Ovary (tissue), 10 donors: ENCODE measurements at places on chromosomes 16 and 17. TPM values are rescaled to one million over a fixed set of nuclear protein-coding genes. Genes with fewer than 3 reads are reported as not detected.
A peak's percentile ranks its signal among the peaks of the same experiment; 100 is the strongest.

GRCh38 chr17:36532435-36532975, 2.2 kb downstream of the MYO19 start:
- peaks cover 4% of the 10 kb centered on the region for H3K4me1 ChIP-seq
- no peak for DNase-seq
- no peaks in the 10 kb centered on the region for H3K27me3 ChIP-seq
- no peak overlapping the region for H3K27ac ChIP-seq

- H3K27ac ChIP-seq, result no peak within 1 kb of the TSS
- DNase-seq, result peak; percentile 33
- H3K4me1 ChIP-seq, result no peaks in the 10 kb centered on the region
- no peaks in the 10 kb centered on the region for H3K27me3 ChIP-seq
Measured at GRCh38 chr17:76240461-76241203, at the start of gene RNF157. Gene RNF157, minus strand, starts transcription at chr17:76240493. Its CDS starts 253 bp downstream, at chr17:76240240.

The NPIPA8 gene
- 1.1 TPM for total RNA-seq

DNA sequence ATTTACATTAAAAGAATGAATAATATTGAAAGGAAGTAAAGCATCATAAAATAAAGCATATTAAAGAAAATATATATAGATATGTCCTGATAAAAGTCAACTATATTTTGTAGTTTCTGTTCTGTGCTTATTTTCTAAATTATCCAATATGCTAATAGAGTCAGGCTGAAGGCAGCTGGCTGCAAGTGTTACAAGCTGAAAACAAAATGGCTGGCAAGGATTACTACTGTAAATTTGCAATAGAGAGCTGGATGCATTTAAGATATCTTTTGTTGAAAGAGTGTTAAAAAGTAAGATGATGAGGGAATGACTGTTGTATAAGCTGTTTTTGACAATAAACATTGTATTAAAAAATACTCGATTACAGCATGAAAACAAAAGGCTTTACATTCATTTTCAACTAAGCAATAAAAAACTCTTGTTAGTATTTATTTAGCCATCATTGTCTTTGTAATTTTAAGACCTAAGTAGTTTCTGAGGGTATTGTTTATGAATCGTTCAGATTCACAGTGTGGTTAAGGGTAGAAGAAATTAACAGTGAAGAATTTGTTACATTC, 76.3 kb downstream of the TANC2 start:
- H3K36me3 ChIP-seq, result no peaks in the 10 kb centered on the region
- H3K27ac ChIP-seq, result no peak overlapping the region
- peaks cover 1% of the 10 kb centered on the region for H3K4me1 ChIP-seq
- DNase-seq, result no peak

DNA sequence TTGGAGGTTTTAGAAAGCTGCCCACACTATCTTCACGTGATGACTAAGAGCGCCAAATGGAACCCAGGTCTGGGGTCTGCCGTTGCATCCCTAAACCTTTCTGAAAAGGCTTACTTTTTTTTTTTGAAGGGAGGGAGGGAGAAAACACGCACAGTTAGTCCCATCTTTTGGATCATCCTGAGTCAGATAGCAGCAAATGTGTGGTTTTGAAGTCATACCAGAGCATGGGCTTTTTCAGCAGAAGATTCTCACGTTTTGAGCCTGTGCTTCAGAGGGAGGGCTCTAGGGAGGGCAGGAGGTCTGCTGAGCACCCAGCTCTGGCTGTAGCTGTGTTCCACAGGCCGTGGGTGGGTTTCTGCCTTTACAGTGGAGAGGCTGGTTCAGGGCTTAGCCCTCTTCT, 194.7 kb downstream of the SNX29 start:
- H3K27ac ChIP-seq, result no peak overlapping the region
- DNase-seq, result no peak
- no peaks in the 10 kb centered on the region for H3K27me3 ChIP-seq
- no peak overlapping the region for H3K4me3 ChIP-seq

The SPIRE2 gene
- total RNA-seq, result 28.7 TPM

The KCNJ12 gene
- 0.40 TPM for total RNA-seq

DNA sequence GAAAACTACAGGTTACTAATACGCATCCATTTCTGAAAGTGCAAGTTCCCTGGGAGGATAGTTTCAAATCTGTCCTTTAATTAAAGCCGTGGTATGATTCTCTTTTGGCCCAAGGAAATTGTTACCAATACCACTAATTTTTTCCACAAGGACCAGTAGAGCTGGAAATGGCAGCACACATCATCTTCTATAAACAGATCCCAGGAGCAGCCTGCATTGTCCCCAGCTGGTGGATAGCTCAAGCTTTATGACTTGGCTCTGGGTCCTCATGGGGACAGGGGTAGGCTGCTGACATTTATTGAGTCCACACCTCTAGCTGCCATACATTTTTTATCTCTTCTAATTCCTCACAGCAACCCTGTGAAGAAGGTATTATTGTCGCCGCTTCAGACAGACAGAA, 35.8 kb upstream of the BHLHA9 start:
- H3K4me1 ChIP-seq, result no peaks in the 10 kb centered on the region
- no peak overlapping the region for H3K4me3 ChIP-seq
- H3K36me3 ChIP-seq, result no peaks in the 10 kb centered on the region
- no peaks in the 10 kb centered on the region for H3K27me3 ChIP-seq

DNA sequence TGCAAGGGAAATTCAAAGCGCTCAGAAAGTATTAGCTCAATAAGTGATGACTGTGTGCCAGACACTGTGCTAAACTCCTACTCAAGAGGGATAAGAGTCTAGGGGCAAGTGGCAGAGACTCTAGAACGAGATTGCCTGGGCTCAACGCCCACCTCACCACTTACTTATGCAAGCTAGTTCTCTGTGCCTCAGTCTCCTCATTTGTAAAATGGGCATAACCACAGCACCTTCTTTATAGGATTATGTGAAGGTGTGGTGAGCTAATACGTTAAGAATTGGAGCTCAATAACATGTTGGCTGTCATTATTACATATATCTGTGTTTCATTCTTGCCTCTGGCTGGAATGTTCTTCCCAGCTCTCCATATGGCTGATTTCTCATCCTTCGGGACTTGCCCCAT, 15.4 kb downstream of the DEXI start:
- no peak for DNase-seq
- H3K27ac ChIP-seq, result no peak overlapping the region
- no peaks in the 10 kb centered on the region for H3K27me3 ChIP-seq
- no peaks in the 10 kb centered on the region for H3K36me3 ChIP-seq

DNA sequence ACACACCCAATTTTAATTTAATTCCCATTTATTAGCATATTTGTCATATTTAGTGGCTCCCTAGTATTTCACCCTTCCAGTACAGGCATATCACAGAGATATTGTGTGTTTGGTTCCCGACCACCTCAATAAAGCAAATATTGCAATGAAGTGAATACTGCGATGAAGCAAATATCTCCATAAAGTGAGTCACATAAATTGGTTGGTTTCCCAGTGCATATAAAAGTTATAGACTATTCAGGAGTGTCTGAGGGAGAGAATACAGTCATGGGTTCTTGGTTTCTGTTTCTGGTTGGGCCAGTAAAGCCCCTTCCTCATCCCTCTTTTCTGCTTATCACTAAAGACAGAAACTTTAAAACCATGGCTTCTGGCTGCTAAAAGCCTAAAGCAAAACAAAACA, 295.4 kb upstream of the AXIN2 start:
- no peak for DNase-seq
- no peaks in the 10 kb centered on the region for H3K36me3 ChIP-seq
- H3K27ac ChIP-seq, result no peak overlapping the region
- H3K27me3 ChIP-seq, result peaks cover 3% of the 10 kb centered on the region

DNA sequence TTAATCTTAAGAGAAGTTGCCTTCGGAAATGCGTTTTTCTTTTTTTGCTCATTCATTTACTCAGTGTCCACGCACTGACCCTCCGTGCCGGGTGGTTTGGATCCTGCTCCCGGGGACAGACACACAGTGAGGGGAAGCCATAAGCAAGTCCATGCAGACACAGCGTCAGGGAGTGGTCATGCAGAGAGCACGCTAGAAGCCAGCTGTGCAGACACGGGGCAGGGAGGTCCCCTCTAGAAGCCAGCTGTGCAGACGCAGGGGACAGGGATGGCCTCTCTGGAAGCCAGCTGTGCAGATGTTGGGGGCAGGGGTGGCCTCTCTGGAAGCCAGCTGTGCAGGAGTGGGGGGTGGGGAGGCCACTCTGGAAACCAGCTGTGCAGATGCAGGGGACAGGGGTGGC, 4.8 kb downstream of the GAA start:
- H3K27me3 ChIP-seq, result no peaks in the 10 kb centered on the region
- no peak overlapping the region for H3K27ac ChIP-seq
- H3K4me3 ChIP-seq, result no peak overlapping the region
- peak; percentile 24 for DNase-seq
- no peaks in the 10 kb centered on the region for H3K36me3 ChIP-seq

The KRT15 gene
- total RNA-seq, result 0.36 TPM

DNA sequence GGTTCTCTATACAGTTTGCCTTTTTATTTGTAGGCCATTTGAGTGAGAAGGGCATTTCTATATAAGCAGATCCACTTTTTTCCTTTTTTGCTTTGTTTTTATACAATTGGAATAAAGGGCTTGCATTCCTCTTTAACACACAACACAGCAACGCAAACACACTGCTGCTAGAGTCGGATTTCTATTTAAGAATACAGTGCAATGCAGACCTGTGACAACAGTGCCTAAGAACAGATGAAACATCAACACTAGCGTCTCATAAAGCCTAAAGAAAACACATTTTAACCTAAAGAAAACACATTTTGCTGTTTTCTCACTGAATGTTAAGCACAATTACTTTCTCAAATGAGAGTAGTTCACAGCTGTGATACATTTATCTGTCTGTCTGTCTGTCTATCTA, 1141.1 kb downstream of the CDH11 start:
- no peak overlapping the region for H3K4me3 ChIP-seq
- no peaks in the 10 kb centered on the region for H3K36me3 ChIP-seq
- H3K27me3 ChIP-seq, result no peaks in the 10 kb centered on the region

The CFAP52 gene
- total RNA-seq, result 0.45 TPM

DNA sequence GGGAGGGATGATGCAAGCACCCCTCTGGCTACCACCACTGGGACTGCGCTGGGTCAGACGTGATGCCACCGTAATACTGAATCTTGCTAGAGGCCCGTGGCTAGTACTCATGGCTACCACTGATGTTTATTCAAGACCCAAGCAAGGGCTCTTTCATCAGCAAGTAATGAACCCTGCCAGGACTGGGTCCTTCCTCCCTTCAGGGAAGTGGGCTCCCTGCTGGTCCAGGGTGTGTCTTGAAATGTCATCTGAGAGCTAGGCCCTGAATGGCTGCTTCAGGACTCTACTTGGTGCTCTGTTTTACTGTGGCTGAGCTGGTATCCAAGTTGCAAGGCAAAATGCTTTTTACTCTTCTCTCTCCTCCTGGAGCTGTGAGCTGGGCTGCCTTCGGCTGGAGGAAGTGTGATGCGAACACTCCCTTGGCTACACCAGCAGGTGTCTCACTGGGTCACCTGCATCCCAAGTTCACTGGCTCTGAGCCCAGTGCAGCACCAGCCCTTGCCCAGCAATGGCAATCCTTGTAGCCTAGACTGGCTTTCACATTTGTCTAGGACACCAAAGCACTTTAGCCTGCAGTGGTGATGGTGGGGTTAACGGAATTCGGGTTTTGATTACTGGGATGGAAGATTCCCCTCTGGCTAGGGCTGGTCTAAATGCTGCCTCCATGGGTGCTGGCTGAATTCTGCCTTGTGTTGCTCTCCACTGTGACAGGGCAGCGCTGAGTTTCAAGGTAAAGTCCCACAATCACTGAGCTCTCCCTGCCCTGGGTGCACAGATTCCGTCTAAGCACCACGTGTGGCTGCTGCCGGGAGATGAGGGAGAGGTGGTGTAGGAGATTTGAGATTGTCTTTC, 98.6 kb downstream of the USP22 start:
- H3K4me1 ChIP-seq, result no peaks in the 10 kb centered on the region
- H3K4me3 ChIP-seq, result no peak overlapping the region
- no peak overlapping the region for H3K27ac ChIP-seq

The KRTAP4-5 gene
- total RNA-seq, result not detected

GRCh38 chr16:75488322-75488721, 6.9 kb downstream of the CHST6 start:
- no peak for DNase-seq
- no peak overlapping the region for H3K27ac ChIP-seq
- no peaks in the 10 kb centered on the region for H3K4me1 ChIP-seq
- no peak overlapping the region for H3K4me3 ChIP-seq
- no peaks in the 10 kb centered on the region for H3K27me3 ChIP-seq

- H3K36me3 ChIP-seq, result no peaks in the 10 kb centered on the region
- peaks cover 2% of the 10 kb centered on the region for H3K4me1 ChIP-seq
- no peak overlapping the region for H3K27ac ChIP-seq
Measured at GRCh38 chr16:65524997-65525396, 403.1 kb upstream of the CDH11 start.

DNA sequence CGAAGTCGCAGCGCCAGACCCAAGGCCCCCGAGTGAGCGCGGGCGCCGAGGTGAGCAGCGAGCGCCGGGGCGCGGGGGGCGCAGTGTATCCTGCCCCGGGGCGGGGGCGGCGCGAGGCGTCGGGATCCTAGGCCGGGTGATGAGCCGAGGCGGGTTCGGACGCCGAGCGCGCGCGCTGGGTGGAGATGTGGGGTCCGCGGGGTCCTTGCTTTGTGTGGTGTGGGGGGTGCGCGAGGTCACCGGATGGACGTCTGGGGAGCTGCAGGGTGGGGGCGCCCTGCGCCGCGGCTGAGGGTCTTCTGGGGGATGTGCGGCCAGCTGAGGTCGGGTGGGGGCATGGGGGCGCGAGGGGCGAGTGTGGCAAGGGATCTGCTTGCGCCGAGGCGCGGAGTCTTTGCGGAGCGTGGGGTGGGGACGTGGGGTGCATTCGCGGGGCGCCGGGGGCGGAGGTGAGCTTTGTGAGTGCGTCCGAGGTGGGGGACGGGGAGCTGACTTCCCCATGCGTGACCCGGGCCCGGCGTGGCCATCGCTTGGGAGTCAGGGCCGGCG, 560 bp downstream of the RAI1 start:
- H3K4me3 ChIP-seq, result peak overlapping the region; percentile 68
- no peaks in the 10 kb centered on the region for H3K27me3 ChIP-seq
- H3K36me3 ChIP-seq, result no peaks in the 10 kb centered on the region
- peak; percentile 71 for DNase-seq
- H3K27ac ChIP-seq, result peak overlapping the region; percentile 96
- peaks cover 23% of the 10 kb centered on the region for H3K4me1 ChIP-seq

DNA sequence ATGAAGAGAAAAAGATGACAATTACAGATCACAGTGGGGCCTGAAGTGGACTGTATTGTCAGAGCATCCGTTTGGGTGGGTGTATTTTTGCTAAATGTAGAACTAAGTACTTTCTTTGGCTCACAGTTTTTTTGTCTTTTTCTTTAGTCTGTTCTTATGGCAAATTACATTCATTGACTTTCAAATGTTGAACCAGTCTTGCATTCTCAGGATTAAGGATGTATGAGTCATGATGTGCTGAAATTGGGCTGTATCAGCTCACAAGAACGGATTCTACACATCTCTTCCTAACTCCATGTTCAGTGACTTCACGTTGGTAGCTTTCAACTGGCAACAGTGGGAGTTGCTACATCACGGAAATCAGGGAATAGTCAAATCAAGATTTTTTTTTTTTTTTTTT, 66.5 kb downstream of the TEX2 start:
- no peak overlapping the region for H3K27ac ChIP-seq
- H3K36me3 ChIP-seq, result no peaks in the 10 kb centered on the region
- no peaks in the 10 kb centered on the region for H3K27me3 ChIP-seq
